ENCODE measurements at places on chromosomes 1 and 21.

- DNase-seq: no peak
These were observed 64.3 kb downstream of the ADCY10 start for GRCh38 chr1:167849666-167850065.

DNA sequence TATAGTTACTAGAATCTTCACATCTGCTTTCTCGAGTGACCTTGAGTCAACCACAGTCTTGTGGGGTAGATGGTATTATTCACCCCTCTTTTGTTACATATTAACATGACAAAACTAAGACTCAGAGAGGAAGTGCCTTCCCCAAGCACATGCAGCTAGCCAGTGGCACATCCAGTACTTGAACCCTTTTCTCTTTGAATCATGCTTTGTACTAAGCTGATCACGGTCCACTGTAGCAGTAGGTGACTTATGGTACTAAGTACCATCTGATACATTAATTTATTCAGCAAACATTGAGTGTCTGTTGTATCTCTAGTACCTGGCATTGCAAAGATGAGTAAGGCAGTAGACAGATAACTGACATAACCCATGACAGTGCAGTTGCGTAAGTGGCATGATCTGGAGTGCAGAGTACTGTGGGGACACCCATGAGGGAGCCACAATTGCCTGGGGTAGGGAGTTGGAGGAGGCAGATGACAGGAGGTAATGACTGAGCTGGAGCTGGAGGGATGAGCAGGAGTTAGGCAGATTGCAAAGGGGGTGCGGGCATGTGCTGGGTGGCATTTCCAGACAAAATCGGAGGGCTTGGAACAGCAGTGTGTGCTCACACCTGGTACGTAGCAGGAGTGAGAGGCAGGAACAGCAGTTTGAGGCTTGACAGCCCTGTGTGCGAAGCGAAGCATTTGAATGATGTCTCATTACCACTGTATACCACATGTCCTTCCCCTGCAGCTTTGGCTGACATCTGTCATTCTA, 29.8 kb downstream of the UCK2 start:
- DNase-seq: no peak

DNA sequence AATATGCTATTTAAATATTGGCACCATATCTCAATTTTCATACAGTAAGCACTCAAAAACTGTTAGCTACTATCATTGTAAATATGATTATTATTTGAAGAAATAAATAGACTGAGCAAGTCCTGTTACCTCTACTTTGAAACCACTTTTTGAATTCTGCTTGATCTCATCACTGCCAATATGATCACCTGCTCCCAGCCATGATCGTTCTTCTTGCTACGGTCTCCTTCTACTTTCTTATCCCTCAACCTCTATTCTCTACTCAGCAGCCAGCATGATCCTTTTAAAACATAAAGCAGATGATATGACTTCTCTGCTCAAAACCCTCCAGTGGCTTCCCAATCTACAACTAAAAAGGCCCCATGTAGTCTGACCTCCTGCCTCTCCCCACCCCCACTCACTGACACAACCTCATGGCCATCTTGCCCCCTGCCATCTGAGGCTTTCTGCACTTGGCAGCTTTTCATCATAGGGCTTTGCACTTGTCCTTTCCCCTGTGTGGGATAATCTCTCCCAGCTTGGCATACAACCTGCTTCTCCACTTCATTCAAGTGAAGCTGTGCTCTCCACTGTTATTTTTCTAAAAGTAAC, 27.2 kb downstream of the CD34 start:
- DNase-seq: no peak

DNA sequence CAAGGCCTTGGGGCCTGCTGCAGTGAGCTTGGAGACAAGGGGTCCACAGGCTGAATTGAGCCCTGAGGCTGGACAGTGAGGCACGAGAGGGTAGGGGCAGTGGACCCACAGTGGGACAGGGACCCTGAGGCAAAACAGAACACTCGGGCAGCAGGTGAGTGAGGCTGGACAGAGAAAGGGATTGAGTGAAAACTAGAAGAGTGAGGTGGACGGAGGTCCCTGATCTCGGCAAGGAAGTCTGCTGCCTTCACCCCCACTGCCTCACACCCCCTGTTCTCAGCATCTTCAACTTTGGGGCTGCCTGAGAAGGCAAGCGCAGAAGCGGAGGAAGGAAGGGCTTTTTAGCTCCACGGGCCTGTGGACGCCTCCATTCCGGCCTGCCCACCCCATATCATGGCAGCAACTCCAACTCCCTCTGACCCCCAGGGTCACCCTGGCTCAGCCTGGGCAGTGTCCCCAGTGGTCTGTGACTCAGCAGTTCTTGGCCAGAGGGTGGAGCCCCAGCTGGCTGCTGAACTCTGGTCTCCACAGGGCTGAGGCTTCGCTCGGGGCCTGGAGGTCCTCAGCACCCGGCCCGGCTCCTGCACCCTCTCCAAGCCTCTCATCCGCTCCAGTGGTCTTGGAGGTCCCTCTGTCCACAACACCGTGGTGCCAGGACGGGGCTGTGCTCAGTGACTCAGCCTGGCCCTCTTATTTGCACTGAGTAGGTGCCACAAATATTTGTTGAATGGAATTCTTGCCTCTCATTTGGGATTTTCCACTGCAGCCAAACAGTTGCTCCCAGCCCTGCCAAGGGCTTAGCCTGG, 60.0 kb upstream of the EPS8L3 start:
- no peak for DNase-seq

DNA sequence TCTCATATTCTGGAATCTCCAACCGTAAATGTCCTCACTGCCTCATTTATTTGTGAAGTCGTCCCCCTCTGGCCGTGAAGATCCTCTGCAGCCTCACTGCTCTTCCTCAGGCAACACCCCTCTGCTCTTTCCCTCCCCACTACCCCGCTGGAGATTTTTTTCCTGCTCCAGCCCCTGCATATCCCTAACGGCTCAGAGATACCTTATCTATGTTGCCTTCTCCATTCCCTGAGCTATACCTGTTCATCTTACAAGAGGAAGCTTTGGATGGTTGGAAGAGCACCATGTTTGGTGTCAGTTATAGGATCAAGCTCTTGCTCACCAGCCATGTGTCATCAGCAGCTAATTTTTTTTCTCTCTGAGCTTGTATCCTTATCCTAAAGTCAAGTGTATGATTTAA, 26.4 kb downstream of the LRRC8B start:
- DNase-seq: no peak

GRCh38 chr1:15123925-15124324, 29.6 kb upstream of the TMEM51 start:
- no peak for DNase-seq

- DNase-seq: no peak
These were observed 186.5 kb downstream of the ROR1 start for GRCh38 chr1:63960326-63960725.

DNA sequence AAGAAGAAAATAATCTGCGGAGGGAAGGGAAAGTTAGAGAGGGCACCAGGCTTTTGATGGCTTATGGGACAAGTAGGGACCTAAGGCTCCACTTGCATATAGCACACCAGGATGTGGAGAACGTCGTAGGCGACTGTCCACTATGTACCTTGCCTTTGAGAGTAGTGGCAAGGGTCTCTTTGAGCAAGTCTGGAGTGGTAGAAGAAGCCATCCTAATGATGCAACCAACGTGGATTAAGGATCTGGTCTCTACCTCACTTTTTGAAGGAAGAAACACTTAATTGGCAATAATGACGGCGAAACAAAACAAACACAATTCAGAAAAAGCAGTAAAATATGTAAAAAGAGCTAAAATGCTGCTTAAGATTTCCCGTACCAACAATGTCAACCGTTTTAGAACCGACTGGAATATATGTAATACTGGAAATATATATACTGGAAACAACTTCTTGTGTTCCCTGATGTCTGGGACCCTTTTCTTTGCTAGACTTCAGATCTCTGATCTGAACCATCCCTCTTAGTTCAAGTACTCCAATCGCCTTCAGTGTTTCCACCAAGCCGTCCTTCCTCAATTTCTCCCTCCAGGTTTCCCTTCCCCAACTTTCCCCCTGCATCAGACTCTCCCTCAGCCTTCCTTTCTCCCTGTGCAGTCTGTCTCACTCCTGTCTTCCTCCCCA, 821 bp upstream of the KHDRBS1 start:
- no peak for DNase-seq

DNA sequence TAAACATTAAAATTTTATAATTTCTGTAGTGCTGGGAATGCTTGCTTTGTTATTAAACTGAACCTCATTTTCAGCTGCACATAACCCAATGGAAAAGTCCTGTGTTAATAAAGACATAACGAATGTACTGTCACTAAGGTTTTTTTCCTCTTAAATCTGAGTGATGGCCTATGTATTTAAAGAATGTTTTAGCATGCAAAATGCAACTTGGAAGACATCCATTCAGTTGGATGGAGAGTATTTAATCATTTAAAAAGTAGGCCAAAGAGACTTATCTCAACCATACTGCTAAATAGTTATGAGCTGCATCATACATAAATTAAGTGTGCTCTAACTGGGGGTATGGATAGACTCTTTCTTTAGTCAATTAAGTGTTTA, 48.5 kb downstream of the RWDD3 start:
- no peak for DNase-seq

DNA sequence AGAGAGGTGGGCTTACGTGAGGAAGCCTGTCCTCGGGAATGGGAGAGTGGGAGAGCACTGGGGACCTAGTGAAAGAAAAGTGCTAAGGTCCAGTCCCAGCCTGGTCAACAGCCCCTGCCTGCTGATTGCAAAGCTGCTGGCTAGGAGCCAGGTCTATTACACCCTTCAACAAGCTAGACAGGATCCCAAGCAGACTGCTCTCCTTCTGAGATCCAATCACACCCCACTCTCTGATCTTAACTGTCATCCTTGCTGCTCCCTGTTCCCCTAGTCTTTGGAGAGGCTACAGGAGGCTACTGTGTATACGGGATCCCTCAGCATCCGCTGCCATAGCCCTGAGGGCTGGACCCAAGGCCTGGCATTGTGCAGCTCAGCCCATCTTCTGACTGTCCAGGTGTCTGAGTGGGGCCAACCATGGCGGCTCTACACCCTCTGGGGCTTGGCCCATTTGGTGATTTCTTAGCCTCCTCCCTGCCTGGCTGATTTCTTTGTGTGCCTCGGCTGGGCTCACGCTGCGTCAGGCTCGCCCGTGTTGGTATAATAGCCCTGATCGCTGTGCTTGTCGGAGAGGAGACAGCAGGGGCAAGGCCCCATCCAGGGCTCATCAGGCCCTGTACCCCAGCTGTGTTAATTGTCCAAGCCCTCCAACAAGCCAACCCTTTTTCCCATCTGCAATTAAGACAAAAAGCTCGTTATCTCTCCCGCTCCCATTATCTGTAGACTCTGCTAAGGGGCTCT, 43.9 kb downstream of the NAV1 start:
- no peak for DNase-seq

GRCh38 chr1:215458104-215458503, 109.0 kb upstream of the KCTD3 start:
- no peak for DNase-seq

DNA sequence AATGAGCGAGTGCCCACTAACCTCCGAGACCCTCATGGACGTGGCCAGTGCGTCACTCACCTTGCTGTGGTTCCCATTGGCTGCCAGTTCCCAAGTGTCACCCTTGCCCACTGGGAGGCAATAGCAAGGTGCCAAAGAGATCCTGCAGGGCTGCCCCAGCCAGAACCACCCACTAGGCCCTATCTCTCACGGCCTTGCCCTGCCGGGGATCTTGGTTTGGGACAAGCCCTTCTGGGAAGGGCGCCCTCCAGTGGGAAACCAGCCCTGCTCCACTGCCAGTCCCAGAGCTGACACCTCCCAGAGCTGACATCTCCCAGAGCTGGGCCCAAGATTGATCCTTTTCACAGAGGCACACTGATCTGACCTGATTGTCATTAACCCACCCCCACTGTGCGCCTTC, 2.1 kb upstream of the SELENON start:
- DNase-seq: no peak

All from stimulated activated CD4-positive, alpha-beta T cell treated with anti-CD3 and anti-CD28 coated beads, Interleukin-15, amount 100 ng/mL, for 1 hour (primary cell).